ENCODE measurements at places on chromosomes 13 and 19.

DNA sequence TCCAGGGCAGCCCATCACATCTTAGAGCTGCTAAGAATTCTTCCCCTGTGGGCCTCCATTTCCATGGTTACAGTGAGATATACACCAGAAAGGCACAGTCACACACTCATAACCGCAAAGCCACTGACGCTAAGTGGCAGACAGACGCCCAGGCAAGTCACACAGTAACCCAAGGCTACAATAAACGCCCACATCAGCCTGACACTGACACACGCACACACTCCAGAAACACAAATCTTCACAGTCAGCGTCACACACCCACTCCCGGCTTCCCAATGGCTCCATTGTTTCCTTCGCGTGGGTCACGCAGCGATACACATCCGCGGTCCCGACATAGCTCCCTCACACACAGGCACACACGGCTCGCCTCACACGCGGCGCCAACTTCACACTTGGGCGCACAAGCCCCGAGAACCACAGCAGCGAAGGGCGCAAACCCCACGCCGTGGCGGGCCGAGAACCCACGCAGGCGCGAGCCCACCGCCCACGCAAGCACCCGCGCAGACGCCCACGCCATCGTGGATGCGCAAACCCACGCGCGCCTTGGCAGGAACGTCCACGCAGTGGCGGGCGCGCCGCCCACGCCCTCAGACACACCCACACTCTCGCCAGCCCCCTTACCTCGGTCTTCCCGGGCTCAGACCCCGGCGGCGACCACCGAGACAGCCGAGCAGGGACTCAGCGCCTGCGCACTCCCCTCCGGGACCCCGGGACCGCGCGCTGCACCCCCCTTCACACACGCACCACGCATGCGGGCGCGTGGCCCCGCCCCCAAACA lies at the start of gene ZNF667:
Gene ZNF667 (minus strand): TSS at position 695 of the 778 bp plus-strand sequence. CDS start 14,975 bp downstream, outside the sequence.
- DNase-seq, result peak; percentile 26

DNA sequence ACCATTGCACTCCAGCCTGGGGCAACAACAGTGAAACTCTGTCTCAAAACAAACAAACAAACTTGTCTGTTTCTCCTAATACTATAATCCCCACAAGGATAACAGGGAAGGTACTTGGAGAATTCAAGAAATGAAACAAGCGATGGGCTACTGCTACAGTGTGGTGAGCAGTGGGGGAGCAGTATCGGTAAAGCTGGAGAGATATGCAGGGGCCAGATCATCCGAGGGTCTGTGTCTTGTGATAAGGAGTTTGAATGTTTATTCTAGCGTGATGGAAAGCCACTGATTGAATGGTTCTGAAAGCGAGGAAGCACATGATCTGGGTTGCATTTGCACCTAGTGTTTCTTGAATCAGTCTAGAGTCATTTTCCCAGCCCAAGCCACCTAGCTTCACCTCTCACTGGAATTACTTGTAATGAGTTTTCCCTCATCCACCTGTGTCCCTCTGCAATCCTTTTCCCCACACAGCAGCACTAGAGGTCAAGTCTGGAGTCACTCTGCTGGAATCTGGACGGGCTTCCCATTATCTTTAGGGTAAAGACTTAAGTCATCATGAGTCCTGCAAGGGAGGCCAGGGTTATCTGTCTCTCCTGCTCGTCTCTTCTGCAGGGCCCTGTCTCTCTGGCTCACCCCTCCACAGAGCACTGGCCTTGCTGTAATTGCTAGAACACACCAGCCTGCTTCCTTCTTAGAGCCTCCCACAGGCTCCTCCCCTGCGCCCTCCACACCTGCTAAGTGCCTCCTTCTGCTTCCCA lies 162.3 kb downstream of the KLF5 start:
- DNase-seq, result no peak

GRCh38 chr13:92941167-92941566 lies 285.4 kb upstream of the GPC6 start:
- DNase-seq, result no peak

- peak; percentile 90 for DNase-seq
Observed at GRCh38 chr19:11355160-11356073, at the start of gene PLPPR2. Gene PLPPR2, plus strand, starts transcription at chr19:11355432. Its CDS starts 2,242 bp downstream, at chr19:11357674.

GRCh38 chr13:20466371-20466770 lies 59.3 kb downstream of the CRYL1 start:
- no peak for DNase-seq
